Jurkat, Clone E6-1 (cell line): ENCODE measurements at places on chromosomes 2 and 18.

GRCh38 chr2:239945751-239946561 lies 79.2 kb downstream of the NDUFA10 start:
- DNase-seq, result no peak

- DNase-seq, result no peak
Observed at GRCh38 chr2:9781252-9781651, 62.0 kb upstream of the TAF1B start.

DNA sequence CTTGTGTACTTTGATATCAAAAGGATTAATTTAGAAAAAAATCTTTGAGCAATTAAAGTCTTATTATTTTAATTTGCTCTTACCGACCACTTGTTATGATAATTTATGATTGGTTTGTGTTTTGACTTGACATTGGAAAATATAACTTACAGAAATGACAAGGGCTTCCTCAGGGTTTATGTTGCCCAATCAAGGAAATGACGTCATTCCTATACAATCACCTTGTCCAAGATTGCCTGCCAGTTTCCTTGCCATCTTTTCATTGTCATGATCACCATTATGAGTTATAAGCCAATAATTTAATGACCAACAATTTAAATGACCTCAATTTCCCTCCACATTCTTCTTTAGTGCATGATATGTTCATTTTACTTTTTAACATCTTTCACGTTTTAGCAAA lies 351.8 kb upstream of the TMEFF2 start:
- no peak for DNase-seq

DNA sequence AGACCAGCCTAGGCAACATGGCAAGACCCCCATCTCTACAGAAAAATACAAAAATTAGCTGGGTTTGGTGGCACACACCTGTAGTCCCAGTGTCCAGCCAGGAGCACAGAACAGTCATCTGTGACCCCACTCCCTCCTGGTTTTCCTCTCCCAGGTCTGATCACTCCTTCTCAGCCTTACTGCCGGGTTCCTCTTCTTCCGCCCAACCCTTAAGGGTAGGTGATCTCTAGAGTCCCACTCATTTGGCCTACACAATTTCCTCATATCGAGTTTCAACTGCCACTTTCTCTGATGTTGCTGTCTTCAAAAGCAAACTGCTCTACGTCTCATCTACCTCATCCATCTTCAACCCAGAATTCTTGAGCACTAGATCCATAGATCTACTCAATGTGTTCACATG lies 13.4 kb upstream of the MAT2A start:
- no peak for DNase-seq

- DNase-seq, result peak; percentile 40
Observed at GRCh38 chr2:195848119-195848899, 191.3 kb downstream of the SLC39A10 start.

DNA sequence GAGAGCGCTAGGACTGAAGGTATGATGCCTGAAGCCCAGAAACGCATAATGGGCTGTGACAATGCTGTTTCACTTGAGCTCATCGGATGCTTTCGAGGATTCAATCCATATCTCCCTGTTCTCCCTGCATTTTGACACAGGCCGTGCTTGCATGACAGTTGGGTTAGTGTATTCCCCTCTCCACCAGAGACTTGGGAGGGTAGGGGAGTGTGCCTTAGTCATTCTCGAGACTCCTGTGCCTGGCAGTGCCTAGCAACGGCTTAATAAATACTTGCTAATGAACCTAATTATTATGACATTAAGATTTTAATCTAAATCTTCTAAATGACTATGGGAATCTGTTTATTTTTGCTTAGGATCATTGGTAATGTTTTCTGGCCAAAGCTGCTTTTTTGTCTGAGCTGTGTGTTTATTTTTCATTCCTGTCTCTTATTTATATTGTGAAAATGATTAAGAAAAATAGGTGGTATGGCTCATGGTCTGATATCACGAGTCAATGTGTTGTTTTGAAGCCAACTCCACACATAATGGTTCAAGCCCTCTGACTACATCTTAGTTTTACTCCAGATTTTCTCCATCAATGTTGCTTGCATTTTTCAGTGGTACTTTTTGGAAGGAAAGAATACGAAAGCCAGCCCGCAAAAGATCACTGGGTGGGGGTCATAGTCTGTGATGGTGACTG lies 61.3 kb downstream of the NEDD4L start:
- no peak for DNase-seq

DNA sequence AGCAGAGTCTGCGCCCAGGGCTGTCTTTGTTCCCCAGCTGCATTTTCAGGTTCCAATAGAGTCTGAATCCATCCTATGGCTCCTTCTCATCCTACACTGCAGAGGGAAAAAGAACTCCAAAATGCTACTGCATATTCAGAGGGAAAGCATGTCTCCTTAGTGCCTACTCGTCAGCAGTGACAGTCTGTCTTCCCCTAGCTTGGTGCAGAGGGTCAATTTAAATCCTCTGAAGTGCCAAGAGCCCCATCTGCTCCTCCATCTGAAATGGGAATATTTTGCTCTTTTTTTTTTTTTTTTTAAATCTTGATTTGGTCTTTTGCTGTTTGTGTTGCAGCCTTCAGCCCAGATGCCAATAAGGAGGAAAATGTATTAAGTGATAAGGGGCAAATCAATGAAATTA lies 199.3 kb downstream of the RNF144A start:
- no peak for DNase-seq

DNA sequence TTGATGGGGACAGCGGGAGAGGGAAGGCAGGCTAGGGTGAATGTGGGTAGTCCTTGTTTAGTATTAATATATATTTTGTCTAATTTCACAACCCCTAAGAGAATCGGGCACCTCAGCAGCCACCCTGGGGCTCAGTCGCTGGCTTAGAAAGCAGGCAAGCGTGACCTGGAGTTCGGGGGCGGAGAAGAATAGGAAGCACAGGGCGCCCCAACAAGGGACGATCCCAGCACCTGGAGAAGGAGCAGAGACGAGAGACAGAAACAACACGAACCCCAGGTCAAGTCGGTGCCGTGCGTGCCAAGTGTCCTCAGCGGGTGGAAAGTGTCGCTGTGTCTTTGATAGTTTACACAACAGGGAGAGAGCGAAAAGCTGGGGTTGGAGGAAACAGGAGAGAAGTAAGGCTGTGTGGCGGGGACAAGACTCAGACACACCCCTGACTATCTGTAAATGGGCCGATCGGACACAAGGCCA lies 95.4 kb downstream of the NFATC1 start:
- DNase-seq, result no peak

DNA sequence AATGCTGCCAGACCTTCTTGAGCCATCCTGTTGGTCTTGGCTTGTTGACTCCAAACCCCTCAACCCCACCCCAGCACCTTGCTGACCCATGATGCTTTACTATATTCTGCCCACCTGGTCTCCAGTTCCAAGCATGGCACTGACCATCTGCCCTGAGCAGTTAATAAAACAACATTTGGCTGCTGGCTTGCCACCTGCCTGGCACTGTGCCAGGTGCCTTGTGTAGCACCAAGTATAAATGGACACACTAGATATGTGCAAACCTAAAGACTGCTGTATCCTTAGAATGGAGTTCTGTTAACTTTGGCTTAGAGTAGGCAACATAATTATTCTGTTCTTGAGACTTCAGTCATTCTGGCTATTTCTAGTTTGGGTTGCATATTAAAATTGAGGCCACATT lies 91.4 kb downstream of the ACSL3 start:
- no peak for DNase-seq

GRCh38 chr2:67037655-67038054 lies 359.5 kb upstream of the ETAA1 start:
- DNase-seq, result no peak

GRCh38 chr2:203714112-203714511 lies 7.7 kb downstream of the CD28 start:
- no peak for DNase-seq

DNA sequence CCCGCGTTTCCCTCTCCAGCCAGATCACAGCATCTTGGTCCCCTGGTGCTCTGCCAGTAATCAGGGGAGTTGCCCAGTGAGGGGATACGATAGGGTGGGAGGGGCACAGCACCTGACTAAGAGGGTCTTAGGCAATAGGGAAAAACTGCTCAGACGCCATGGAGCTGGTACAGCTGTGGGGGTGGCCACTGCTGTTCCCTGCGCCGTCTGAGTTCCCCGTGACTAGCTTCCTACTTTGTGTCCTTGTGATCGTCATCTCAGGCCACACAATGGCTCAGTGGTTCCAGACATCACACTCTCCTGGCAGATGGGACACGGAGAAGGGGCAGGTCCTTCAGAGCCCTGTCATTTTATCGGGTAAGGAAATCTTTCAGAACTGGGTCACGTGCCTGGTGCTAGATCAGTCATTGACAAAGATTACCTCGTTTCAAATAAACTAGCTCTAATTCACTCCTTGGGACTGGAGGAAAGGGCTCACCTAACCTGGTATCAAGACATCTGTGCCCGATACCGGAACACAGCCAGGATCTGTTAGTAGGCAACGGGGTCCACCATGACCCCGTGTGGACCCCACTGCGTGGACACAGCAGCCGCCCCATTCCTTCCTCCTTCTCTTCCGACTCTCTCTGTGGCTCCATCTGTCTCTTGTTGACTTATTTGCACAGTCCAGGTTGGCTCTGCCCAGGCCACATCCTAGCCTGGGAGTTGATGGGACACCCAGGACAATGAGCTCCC lies 101.6 kb downstream of the PTGR3 start:
- DNase-seq, result no peak

DNA sequence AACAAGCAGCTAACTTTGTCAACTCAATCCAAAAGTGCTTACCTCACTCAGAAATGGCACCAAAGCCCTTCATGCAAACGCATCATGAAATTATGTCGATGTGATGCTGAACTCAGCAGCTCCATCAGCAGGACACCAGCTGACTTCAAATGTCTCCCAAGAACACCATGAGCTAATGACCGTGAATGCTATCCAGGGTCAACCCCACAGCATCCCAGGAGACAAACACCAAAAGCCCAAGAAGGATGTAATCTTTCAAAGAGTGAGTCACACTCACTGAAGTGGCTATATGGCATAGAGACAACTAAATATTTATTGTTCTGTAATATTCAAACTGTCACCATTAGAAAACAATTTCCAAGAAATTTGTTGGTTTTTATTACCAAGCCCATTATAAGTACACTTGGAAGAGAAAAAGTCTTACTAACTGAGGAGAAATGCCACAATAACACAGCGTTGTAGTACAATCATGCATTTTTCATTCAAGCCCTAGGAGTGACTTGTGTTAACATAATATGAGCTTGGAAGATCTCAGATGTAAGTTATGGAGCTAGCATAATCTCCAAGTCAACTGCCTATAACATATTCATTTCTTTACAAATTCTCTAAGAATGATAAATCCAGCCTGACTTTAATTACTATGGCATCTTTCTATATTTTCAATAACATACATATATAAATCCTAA lies 165.0 kb upstream of the CCDC68 start:
- DNase-seq, result no peak

DNA sequence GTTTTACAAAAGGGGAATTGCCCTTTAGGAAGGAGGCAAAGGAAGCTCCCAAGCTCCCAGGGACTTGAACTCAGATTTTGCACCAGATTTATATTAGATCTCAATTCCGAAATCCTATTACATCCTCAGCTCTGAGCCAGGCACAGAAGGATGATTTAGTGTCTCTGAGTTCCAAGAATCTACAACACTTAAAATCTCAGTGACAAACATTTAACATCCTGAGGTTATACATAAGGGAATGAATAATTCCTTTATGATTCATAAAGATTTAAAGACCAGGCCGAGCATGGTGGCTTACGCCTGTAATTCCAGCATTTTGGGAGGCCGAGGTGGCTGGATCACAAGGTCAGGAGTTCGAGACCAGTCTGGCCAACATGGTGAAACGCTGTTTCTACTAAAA lies 16.5 kb upstream of the SLC20A1 start:
- DNase-seq, result no peak
